Central memory CD4-positive, alpha-beta T cell (primary cell): ENCODE measurements at places on chromosomes 2 and 18.
A peak's percentile ranks its signal among the peaks of the same experiment; 100 is the strongest.

- DNase-seq: no peak
Observed at GRCh38 chr2:38789691-38790090, 11.7 kb downstream of the GEMIN6 start.

DNA sequence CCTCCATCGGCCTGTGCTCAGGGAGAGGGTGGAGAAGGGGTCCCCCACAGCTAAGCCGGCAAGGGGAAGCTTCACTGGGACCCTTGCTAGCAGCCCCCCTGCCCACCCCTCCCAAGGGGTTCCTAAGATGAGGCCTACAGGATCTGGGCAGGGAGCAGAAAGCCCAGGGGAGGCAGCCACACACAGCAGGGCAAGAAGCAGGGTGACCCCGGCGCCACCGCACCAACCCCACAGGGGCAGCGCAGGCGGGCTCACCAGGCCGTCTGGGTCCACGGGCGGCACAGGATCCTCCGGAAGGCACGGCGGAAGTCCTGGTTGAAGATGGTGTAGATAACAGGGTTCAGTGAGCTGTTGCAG lies 1.8 kb downstream of the ADRA2B start:
- no peak for DNase-seq

DNA sequence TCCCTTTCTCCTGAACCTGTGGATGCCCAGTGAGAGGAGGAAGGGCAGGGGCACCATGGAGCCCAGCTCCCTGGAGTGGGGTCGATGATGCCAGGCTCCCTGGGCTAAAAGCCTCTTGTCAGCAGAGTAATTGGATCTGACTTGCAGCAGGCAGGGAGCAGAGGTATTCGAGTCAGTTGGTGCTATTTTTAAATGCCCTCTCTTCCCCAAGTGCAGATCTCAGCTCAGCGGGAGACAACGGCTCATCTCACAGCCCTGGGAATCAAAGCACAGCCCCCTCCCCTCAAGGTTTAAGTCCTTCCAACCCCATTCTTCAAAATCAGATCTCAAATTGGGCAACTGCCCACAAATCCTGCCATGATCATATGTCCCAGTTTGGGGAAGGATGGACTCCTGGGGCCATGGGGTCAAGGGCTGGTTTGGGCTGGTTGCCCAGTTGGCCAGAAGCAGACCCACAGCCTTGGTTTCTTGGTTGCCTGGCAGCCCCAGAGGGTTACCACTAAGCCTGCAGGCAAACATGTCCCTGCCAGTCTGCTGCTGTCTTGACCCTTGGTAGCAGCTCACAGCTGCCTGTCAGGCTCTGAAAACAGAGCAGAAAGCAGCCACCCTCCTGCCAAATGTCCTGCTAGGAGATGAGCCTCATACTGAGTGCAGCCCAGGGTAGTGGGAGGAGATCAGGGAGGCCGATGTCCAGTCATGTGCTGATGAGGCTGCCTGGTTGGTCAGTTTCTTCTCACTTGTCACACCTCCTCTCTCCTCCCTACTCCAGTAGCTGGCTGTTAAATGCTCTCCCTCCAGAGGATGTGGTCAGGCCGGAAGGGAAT lies 244.9 kb downstream of the LOXHD1 start:
- DNase-seq: no peak

GRCh38 chr2:120379916-120380893 lies 34.3 kb downstream of the INHBB start:
- DNase-seq: no peak

DNA sequence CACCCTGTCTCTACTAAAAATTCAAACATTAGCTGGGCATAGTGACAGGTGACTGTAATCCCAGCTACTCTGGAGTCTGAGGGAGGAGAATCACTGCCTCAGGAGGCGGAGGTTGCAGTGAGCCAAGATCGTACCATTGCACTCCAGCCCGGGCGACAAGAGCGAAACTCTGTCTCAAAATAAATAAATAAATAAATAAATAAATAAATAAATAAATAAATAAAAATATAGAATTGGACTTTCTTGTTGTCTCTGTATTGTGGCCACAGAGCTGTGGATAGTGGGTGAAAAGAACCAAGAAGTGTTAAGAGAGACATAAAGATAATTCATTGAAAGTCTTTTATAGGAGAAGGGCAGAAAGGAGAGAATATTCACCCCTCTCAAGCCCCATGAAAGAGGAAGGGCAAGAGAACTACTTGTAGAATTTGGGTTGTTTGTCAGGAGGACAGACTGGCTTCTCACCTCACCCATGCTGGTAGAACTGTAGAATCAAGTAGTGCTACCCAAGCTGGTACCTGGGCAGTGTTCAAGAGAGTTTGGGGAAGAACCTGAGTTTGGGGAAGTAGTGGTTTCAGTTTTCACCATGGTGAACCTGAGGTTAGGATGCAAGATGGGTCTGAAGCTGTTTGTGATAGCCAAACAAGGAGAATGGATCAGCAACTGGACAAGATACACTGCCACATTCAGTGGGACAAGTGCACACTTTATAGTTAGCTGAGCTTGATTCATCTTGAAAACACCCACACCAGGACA lies 256.5 kb downstream of the CD226 start:
- no peak for DNase-seq

- DNase-seq: no peak
Observed at GRCh38 chr2:29325544-29325943, 210.3 kb downstream of the CLIP4 start.

GRCh38 chr2:123563515-123563914 lies 461.6 kb upstream of the CNTNAP5 start:
- DNase-seq: no peak

DNA sequence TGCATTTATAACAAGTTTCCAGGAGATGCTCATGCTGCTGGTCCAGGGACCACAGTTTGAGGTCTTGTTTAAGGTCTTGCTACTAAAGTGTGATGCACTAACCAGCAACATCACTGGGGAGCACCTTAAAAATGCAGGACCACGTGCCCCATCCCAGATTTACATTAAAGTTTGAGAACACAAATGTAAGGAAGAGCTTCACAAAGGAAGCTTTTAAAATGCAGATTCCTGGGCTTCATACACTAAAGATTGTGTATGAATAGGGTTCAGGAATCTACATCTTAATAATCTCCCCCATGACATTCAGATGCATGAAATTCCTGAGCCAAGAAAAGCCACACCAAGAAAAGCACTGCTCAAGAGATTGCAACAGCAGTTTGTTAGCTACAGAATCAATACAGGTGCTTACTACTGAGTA lies 235.3 kb upstream of the TANK start:
- no peak for DNase-seq

DNA sequence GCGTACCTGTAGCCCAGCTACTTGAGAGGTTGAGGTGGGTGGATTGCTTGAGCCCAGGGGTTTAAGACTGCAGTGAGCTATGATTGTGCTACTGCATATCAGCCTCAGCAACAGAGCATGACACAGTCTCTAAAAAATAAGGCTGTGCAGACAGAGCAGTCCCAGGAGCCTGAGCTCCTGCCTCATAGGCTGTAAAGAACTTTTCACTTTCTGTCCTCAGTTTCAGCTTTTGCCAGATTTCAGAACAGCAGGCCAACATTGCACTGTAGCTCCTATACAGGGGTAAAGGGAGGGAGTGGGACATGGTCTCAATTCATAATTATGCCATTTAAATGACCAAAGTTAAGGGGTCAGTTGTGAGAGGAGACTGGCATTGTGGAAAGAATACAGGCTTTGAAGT lies 150.6 kb downstream of the GALNT1 start:
- DNase-seq: no peak

DNA sequence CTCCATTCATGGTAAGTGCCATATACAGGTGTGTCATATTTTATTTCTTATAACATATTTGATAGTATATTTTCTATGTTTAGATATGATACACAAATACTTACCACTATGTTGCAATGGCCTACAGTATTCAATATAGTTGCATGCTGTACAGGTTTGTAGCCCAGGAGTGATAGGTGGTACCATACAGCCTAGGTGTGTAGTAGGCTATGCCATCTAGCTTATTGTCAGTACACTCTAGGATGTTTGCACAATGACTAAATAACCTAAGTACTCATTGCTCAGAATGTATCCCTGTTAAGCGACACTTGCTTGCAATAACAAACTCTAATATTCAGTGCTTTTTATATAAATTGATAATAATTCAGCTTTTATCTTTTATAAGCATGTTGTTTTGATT lies 563.1 kb upstream of the LINC00305 start:
- DNase-seq: no peak

GRCh38 chr2:207266648-207267047 lies 100.9 kb upstream of the KLF7 start:
- no peak for DNase-seq

DNA sequence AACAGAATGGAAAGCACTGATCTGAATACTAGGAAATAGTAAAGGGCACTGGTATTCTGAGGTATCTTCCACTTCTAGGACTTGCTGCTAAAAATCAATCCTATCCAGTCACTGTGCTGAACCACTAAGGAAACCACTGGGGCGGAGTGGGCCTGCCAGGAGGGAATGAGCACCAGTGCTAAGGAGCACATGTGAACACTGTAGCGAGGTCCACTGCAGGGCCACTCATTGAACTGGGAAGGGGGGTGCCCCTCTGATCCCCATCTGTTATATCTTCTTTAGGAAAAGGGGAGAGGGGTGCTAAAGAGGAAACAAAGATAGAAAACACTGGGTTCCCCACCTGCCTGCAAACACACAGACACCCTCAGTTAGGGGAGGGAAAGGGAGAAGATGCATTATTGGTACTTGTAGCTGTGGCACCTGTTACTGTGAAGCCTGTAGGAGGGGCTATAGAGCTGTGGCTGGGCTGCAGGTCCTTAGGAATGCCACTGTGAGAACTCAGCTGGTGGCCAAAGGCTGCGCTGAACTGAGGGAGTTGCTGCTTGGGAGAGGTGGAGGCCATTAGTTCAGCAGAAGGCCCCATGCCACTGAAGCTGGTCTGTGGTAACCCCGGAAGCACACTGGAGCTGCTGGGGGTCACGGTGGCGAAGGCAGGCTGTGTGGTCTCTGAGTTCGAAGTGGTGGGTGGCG lies 81.8 kb downstream of the INO80D start:
- DNase-seq: no peak

DNA sequence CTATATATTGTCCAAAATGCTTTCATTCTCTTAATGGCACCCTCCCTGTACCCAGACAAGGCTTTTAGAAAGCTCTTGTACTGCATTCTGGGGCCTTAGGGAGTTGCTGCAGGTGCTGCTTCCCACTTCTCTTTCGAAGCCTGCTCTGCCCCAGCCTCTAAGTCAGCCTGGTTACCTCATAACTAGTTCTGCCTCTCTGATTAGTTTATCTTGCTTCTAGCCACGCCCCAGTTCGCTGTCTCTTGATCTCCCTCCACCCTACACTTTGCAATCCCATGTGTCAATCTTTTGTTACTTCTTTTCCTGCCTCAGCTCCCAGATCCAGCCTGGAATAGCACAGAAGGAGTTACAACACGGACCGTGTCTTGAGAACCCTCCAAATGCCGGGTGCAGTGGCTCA lies 13.8 kb upstream of the NCOA1 start:
- no peak for DNase-seq

- no peak for DNase-seq
Observed at GRCh38 chr18:22223254-22223964, 54.0 kb downstream of the GATA6 start.

GRCh38 chr2:211035548-211036185 lies 479.3 kb downstream of the CPS1 start:
- no peak for DNase-seq

- DNase-seq: peak; percentile 80
Observed at GRCh38 chr2:10302479-10303180, at the start of gene HPCAL1. Gene HPCAL1 (plus strand): TSS chr2:10302904. CDS start chr2:10419758, 116,854 bp downstream.

- DNase-seq: no peak
Observed at GRCh38 chr2:221501210-221501882, 70.8 kb downstream of the EPHA4 start.

DNA sequence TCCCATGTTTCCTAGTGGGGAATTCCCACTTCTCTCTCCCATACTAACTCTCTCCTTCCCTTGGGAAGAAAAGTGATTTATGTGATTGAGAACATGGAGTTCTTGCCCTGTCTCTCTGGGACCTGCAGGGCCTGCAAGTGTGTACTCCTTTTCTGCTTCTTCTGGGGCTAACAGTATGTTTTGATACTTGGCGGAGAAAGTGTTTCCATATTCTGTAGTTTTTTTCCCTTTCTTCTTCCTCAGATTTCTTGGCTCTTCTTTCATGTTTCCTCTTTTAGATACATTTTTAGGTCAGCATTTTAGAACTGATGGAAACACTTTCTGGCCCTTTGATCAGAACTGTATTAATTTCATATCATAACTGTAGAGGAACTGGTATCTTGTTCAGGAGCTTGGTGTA lies 352.2 kb downstream of the DLGAP1 start:
- no peak for DNase-seq

GRCh38 chr2:22737144-22737543 lies 647.8 kb upstream of the KLHL29 start:
- DNase-seq: no peak

DNA sequence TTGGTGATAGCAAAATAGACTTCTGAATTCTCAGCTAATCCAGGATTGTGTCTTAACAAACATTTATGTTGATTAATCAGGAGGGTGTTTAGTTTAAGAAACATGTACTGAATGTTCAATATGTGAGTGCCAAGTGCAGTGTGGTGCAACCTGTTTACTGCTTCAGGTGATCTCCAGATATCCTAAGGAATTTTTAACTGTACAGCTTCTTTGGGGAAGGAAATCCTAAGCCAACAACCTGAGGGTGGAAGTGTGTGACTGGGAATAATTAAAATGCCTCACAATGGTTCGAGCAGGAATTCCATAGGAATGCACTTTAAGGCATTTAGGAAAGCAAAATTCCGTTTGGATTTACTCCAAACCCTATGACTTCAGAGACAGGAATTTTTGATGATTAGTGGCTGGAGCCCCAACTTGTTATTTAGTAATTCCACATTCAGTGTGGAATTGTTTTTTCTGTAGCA lies 16.4 kb downstream of the CRIM1 start:
- DNase-seq: no peak

- DNase-seq: no peak
Observed at GRCh38 chr18:57998461-57998860, 45.6 kb upstream of the NEDD4L start.

DNA sequence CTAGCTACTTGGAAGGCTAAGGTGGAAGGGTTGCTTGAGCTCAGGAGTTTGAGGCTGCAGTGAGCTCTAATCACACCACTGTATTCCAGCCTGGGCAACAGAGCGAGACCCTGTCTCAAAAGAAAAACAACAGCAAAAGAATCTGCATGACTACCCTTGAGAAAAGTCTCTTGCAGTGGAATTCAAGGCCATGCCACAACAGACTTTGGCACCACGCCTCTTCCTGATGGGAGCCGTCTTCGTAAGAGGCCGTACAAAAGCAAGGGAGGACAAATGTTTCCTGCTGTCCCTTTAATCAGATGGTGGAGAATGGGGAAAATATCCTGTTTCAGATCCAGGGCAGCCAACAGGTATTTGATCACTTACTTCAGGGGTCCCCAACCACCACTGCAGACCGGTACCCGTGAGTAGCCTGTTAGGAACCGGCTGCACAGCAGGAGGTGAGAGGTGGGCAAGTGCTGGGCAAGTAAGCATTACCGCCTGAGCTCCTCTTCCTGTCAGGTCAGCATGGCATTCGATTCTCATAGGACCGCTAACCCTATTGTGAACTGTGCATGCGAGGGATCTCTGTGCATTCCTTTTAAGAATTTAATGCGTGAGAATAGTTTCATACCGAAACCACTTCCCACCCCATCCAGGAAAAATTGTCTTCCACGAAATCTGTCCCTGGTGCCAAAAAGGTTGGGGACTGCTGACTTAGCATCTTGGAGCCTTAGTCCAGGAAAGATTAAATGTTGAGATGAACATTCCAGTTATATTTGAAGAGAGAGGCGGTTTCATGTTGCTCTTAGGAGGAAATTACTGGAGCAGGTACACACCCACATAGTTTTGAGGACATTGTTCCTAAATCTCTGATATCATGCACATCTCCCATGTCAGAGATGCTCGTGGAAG lies 94.4 kb upstream of the XPO1 start:
- DNase-seq: no peak

- no peak for DNase-seq
Observed at GRCh38 chr18:6118080-6118479, 222.8 kb upstream of the TMEM200C start.
